Activated B cell treated with CpG ODN at 0.5 μM for 24 hours (primary cell): ENCODE measurements at places on chromosomes 3 and 15.

DNA sequence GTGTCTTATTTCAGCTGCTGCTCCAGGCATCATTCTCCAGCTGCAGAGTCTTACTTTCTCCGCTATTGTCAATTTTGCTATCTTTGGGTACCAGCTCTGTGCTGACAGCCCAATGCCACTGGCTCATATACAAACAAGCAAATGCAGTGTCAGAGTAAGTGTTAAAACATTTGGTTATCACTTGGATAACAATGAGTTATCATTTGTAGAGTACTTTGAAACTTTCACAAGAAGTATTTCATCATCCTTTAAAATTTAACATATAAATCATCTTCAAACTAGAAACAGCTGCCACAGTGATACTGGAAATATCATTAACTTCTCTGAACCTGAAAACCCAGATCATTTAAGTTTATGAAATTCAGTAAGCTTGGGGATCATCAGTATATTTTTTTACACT lies 13.8 kb downstream of the TSPAN3 start:
- peak overlapping the region; percentile 35 for H3K27ac ChIP-seq
- DNase-seq, result no peak
- peaks cover 49% of the 10 kb centered on the region for H3K36me3 ChIP-seq
- H3K27me3 ChIP-seq, result no peaks in the 10 kb centered on the region
- H3K4me1 ChIP-seq, result peaks cover 74% of the 10 kb centered on the region

DNA sequence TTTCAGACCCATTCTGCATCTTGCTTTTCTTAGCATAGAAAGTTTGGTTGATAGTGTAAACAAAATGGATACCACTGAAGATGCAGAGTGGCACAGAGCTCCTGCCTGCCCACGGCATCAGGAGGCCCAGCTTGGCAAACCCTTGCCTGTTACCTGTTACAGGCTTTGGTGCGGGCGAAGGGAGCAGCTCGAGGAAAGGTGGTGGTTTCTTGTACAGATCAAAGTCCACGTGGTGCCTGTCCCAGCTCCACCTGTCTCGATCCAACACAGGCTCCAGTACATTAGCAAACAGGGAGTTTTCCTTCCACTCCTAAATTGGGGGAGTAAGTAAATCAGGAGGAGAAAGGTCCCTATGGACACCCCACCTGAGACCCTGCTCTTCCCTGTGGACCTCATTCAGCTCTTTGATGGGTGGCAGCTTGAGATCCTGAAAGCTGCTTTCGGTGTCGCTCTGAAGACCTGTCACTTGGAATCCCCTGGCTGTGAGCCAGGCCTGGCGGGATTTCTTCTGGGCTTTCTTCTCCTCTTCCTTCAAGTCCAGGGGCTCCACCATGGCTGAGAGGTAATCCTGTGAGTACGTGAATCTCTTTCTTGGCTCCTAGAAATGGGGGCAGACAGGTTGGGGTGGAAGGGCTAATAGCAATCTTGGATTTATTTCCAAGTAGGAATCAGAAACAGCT lies 35.7 kb downstream of the ACAD9 start:
- peaks cover 68% of the 10 kb centered on the region for H3K36me3 ChIP-seq
- H3K4me3 ChIP-seq, result no peak overlapping the region
- H3K27ac ChIP-seq, result no peak overlapping the region
- no peak for DNase-seq
- H3K4me1 ChIP-seq, result peaks cover 5% of the 10 kb centered on the region

DNA sequence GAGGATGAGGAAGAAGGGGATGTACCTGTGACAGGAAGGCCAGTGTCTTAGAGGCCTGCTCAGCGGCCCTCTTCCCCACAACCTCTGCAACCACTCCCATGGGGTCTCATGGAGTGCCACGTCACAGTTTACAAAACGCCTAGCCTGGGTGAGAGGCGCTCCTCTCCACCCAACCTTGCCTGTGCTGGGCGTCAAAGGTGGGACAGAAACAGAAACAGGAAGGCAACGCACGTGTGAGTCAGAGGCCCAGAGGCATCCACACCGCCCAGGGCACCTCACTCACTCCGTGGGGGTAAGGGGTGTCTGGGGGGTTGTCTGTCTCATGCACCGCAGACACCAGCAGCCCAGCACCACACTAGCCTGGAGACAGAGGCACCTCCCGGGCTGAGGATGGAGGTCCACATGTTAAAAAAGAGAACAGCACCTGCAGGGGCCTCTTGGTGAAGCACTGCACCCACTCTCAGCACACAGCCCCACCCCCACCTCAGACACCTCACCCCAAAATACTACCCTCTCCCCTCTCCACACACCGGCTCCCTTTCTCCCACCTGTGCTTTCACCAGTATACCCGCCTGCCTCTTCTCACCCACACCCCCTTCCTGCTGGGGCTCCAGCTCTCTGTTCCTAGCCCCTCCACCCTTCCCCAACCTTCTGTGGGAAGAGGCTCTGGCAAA lies 4.7 kb upstream of the CALML4 start:
- no peaks in the 10 kb centered on the region for H3K27me3 ChIP-seq
- no peak for DNase-seq
- peaks cover 13% of the 10 kb centered on the region for H3K36me3 ChIP-seq

- H3K27ac ChIP-seq, result no peak overlapping the region
- H3K27me3 ChIP-seq, result no peaks in the 10 kb centered on the region
- no peaks in the 10 kb centered on the region for H3K4me1 ChIP-seq
- DNase-seq, result no peak
Observed at GRCh38 chr3:24810881-24811280, 316.2 kb upstream of the THRB start.

GRCh38 chr15:28919201-28919635 lies 33.4 kb downstream of the APBA2 start:
- no peak for DNase-seq
- H3K27me3 ChIP-seq, result no peaks in the 10 kb centered on the region
- H3K36me3 ChIP-seq, result no peaks in the 10 kb centered on the region
- H3K4me3 ChIP-seq, result no peak overlapping the region

- no peaks in the 10 kb centered on the region for H3K36me3 ChIP-seq
- peaks cover 17% of the 10 kb centered on the region for H3K4me1 ChIP-seq
- no peak for DNase-seq
- no peak overlapping the region for H3K4me3 ChIP-seq
- H3K27me3 ChIP-seq, result peaks cover 54% of the 10 kb centered on the region
Observed at GRCh38 chr3:13652728-13653127, 103.8 kb downstream of the FBLN2 start.

- DNase-seq, result no peak
- no peaks in the 10 kb centered on the region for H3K36me3 ChIP-seq
- H3K4me3 ChIP-seq, result no peak overlapping the region
- peaks cover 1% of the 10 kb centered on the region for H3K27me3 ChIP-seq
- H3K4me1 ChIP-seq, result no peaks in the 10 kb centered on the region
Observed at GRCh38 chr3:50551681-50552435, 15.7 kb downstream of the C3orf18 start.

DNA sequence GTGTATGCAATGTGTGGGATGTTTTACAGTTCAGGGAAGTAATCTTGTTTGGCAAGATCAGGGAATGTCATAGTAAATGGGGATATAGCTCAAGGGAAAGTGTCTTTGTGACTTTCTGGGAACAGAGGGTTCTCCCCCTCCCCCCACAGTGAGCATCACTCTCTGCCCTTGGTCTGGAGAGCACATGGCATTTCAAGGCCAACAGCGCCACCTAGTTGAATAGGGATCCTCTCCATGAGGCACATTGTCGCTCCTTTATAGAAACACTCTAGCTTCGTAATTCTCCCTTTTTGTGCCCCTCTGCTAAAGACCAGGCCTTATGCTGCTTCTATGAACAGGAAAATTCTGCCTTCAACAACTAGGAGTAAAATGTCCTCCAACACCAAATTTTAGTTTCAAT lies 37.1 kb upstream of the ARNT2 start:
- no peak overlapping the region for H3K27ac ChIP-seq
- H3K4me1 ChIP-seq, result no peaks in the 10 kb centered on the region
- H3K4me3 ChIP-seq, result no peak overlapping the region
- H3K27me3 ChIP-seq, result peaks cover 10% of the 10 kb centered on the region
- H3K36me3 ChIP-seq, result no peaks in the 10 kb centered on the region

- no peaks in the 10 kb centered on the region for H3K4me1 ChIP-seq
- H3K27me3 ChIP-seq, result no peaks in the 10 kb centered on the region
- H3K27ac ChIP-seq, result no peak overlapping the region
- no peak overlapping the region for H3K4me3 ChIP-seq
- no peak for DNase-seq
- H3K36me3 ChIP-seq, result no peaks in the 10 kb centered on the region
Observed at GRCh38 chr15:83887404-83887803, 233.5 kb downstream of the ADAMTSL3 start.

- no peaks in the 10 kb centered on the region for H3K27me3 ChIP-seq
- no peaks in the 10 kb centered on the region for H3K4me1 ChIP-seq
- no peak overlapping the region for H3K4me3 ChIP-seq
- no peak for DNase-seq
Observed at GRCh38 chr3:89268059-89268458, 160.6 kb downstream of the EPHA3 start.

DNA sequence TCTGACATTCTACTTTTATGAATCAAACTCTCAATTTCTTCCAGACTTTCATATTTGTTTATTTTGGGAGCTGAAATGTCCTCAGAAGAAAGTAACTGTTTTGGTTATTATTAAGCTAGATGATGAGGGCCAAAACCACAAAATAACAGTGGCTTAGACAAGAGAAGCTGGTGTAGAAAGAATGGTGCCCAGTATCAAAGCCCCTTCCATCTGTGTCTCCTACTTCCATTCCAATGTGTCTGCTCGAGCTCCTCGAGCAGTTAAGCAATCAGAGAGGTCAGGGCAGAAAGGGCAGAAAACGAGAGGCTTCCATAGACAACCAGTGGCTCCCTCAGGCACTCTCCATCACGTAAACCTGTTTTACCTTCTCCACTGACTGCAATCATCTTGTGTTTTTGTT lies 59.7 kb upstream of the MAGI1 start:
- H3K4me1 ChIP-seq, result no peaks in the 10 kb centered on the region
- DNase-seq, result no peak
- no peaks in the 10 kb centered on the region for H3K36me3 ChIP-seq
- no peak overlapping the region for H3K4me3 ChIP-seq
- H3K27ac ChIP-seq, result no peak overlapping the region

DNA sequence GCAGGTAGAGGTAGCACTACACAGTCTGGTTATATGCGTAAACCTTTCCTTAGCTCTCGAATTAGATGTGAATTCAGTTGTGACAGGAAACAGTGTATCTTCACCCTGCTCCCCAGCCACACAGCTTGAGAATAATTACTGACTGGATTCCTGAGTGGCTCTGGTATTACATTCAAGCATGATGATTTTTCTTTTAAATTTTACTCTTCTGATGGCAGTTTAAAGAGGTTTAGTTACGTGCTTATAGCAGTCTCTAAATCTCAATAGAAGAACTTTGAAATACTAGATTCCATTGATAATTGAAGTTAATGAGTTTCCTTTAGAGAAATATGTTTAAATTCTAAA lies 98.8 kb downstream of the FNDC3B start:
- H3K27me3 ChIP-seq, result peaks cover 5% of the 10 kb centered on the region
- no peak for DNase-seq
- peaks cover 19% of the 10 kb centered on the region for H3K4me1 ChIP-seq
- H3K4me3 ChIP-seq, result no peak overlapping the region

DNA sequence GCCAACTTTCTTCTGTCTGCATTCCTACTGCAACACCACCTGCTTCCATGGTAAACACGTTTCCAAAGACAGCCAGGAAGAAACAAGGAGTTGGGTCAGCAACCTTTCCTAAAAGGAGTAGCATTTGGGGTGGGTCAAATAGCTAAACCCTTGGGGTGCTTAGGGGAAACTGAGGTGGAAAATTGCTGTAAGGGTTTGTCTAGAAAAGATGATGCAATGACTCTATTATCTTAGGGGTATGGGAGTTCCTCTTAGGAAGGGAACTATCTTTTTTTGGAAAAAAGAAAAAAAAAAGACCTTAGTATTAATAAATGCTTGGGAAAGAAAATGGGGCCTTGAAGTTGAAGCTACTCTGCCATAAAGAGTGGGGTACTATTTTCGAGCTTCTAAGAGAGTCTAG lies 86.1 kb upstream of the POMGNT2 start:
- peaks cover 29% of the 10 kb centered on the region for H3K27me3 ChIP-seq
- H3K4me3 ChIP-seq, result no peak overlapping the region
- no peaks in the 10 kb centered on the region for H3K36me3 ChIP-seq
- H3K27ac ChIP-seq, result no peak overlapping the region
- no peaks in the 10 kb centered on the region for H3K4me1 ChIP-seq
